ENCODE measurements at places on chromosomes 1 and 21.

DNA sequence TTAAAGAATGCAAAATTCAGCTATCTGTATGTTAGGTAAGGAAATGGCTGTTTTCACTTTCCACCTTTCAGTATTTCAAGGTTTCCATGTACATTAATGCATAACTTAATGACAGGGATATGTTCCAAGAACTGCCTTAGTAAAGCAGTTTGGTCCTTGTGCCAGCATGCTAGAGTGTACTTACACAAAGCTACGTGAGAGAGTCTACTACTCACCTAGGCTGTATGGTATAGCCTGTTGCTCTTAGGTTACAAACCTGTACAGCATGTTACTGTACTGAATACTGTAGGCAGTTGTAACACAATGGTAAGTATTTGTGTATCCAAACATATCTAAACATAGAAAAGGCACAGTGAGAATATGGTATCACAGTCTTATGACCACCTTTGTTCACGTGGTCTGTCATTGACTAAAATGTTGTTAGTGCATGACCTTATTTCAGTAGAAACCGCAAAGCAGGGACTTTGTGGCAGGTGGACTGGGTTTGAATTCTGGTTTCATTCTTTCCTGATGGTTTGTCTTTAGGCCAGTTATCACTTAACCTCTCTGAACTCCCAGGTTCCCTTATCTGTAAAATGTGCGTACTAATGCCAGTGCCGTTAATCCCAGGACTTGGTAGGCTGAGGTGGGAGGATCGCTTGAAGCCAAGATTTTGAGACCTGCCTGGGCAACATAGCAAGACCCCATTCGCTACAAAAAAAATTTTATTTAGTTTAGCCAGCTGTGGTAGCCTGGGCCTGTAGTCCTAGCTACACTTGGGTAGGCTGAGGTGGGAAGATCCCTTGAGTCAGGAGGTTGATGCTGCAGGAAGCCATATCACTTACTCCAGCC, 4.9 kb downstream of the SMYD2 start:
- DNase-seq: no peak

- no peak for DNase-seq
Measured at GRCh38 chr1:29200906-29201594, 19.4 kb upstream of the SRSF4 start.

DNA sequence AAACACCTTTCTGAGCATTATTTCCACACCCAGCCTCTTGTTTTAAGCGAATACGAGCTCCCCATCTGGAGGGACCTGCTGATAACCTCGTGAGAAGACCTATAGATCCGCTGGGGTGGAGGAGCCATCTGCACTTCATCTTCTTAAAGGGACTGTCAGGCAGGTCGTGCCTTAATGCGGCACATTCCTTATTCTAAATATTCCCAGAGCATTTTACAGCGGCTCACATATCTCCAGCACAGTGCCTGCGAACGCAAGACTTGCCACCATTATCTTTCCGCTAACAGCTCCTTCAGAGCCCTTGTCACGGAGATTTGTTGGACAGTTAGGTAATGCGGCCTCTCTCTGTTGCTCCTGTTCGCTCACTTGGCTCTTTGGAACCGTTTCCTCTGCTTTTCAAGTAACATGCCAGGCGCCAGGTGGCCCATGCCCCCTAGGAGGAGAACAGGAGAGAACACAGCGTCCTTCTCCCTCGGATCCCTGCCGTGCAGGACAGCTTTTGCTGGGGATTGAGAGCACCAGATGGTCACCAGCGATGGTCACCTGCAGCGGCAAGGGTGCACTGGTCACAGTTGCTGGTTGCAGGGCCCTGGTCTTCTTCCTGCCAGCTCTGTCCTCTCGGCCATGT, 162.4 kb downstream of the PGBD5 start:
- no peak for DNase-seq

DNA sequence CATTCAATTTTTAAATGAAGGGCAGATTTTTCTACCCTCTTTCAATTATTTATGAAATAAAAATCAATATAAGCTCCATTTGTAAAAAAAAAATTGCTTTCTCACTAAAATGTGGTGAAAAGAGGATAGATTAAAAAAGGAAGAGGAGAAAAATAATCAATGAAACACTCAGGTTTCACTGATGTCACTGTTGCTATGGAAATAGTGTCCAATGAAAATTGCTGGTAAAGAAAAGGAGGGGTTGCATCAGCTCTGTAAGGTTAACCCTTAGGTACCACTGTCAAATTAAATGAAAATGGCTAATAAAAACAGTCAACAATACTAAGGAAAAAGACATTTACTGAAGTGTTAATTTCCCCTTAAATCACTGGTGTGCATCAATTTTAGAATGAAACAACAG, 91.6 kb upstream of the TTC39A start:
- peak; percentile 39 for DNase-seq

- DNase-seq: no peak
Measured at GRCh38 chr1:232038706-232039677, 412.4 kb downstream of the DISC1 start.

DNA sequence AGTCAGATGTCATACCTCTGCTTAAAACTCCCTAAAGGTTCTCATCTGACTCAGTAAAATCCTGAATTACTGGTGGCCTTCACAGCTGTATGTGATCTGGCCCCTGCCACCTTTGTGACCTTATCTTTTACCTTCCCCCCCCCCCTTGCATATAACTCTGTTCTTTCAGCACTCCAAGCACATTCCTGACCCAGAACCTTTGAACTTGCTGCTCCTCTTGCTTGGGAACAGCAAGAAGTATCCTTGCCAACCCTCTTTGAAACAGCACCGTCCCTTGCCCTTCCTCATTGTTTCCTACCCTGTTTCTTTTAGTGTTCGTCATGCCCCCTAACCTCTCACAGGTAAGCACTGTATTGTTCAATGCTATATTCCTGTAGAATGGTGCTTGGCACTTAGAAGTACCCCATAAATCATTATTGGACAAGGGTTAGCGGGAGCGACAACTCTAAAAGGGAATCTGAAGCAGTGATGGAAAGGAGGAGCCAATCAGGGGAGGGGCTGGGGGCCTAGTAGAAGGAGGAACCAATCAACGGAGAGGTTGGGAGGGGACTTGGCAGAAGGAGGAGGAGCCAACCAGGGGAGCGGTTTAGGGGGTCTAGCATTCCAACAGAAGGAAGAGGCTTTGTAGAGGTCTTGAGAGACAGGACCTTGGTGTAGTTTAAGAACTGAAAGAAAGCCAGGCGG, 13.9 kb downstream of the CACHD1 start:
- DNase-seq: no peak

DNA sequence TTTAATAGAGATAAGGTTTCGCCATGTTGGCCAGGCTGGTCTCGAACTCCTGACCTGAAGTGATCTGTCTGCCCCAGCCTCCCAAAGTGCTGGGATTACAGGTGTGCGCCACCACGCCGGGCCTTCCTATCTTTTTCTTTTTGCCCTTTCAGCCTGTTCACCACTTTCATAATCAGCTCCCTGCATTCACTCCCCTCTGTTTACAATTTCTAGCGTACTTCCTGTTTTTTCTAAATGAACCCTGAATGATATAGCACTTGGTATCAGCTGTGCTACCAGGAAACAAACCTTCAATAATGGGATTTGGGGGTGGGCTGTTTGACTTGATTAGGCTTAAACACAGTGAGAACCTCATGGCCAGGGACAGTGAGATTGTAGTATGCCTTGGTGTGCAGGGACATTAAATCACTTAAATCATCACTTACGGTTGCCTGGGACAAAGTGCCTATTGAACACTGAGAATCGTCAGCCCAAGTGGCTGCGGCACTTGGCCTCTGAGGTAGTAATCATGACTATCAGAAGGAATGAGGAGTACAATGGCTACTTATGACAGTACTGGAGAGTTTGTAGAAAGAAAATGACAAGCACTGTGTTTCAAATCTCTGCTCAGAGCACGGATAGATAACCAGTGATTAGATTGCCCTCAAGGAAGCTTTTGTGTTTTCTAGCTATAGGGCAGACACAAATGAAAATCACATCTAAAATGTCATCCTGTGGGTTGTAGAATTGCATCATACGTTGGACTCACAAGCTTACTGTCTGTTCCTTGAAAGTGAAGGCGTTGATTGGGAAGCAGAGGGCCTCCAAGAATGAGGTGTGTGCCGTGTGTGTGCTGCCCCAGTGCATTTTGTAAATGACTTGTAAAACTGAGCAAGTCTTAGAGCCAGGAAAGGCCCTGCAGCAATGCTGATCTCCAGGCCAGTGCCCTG, 661.8 kb downstream of the MATN1 start:
- no peak for DNase-seq

DNA sequence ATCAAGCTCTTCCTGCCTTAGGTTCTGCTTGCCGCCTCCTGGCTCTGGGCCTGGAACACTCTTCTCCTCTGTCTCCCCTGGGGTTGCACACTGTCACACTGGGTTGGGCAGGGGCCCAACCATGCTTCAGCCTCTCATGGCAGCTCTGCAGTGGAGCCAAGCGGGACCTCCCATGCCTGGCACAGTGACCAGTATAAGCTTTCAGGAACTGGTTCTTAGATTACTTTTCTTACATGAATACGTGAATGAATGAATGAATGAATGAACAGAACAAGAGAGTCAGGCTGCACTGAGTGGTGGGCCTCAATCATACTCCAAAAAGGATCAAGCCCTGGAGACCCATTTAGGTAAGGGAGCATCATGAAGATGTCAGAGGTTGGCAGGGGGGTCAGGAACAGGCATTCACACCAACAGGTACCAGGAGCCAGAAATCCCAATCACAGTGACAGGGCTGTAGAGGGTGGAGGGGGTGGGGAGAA, 30.8 kb upstream of the TMEM125 start:
- DNase-seq: no peak

- DNase-seq: peak; percentile 42
Measured at GRCh38 chr1:63651161-63651701, 58.0 kb downstream of the PGM1 start.

DNA sequence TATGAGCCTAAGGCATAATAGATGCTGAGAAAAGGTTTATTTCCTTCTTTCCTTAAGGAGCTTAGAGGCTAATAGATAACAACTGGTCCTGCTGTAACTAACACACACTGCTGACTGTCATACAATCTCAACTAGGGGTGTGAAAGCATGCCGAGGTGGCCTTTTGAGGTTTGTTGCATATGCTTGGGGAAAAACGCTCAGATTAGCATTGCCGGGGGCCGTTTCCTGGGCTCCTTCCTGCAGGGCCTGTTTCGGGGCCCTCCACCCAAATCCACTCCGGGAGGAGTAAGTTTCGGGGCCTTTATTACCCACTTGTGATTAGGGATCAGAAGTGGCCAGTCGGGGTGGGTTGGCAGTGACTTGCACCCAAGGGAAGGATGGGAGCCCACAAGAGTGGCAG, 27.2 kb upstream of the RCSD1 start:
- DNase-seq: no peak

DNA sequence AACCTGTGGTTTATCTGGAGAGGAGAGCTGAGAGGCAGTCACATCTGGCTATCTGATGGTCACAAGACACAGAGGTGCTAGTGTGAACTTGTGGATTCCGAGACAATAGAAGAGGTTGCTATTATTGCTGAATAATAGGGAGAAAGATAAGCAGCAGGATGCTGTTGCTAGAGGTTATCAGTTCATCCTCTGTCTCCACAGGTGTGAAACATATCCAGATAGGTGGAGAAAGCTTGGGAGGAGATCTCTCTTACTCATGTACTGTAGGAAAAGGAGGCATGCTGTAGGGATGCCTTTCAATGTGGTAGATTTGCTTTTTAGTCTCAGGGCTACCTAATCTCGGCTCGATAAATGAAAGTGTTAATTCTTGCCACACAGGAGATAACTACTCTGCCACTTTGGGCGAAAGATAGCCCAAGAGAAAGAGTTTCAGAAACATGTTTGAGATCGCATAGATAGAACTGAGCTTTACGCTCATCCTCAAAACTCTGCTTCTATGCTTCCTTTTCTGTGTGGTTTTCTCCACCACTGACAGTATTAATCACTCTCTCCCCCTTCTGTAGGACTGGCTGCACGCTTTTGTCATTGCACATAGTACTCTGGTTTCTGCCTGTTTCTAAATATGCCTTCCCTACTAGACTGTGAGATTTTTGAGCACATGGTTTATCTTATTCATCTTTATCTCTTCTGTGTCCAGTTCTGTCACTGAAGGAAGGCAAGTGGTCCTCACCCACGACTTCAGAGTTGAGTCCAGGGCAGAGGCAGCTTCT, 36.7 kb upstream of the PLXNA2 start:
- DNase-seq: no peak

- no peak for DNase-seq
Measured at GRCh38 chr1:220920967-220921366, 41.7 kb downstream of the HLX start.

DNA sequence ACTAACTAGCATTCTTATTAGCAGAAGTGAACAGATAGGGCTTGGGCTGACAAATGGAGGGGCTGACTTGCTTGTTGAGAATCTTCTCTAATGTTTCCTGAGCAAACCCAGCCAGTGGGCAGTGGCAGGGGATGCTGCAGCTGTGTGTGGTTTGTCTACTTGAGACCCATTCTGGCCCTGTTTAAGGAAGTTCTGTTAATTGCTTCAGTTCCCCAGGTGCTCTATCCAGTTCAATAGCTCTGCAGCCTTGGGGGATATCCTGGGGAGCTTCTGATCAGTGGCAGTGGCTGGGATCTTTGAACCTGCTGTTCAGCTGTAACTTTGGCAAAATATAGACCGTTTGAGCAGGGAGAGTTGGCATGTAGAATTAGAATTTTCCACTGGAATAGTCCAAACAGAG, 137.4 kb downstream of the ZNF326 start:
- DNase-seq: no peak

- DNase-seq: no peak
Measured at GRCh38 chr1:184698016-184698415, 56.6 kb downstream of the EDEM3 start.

DNA sequence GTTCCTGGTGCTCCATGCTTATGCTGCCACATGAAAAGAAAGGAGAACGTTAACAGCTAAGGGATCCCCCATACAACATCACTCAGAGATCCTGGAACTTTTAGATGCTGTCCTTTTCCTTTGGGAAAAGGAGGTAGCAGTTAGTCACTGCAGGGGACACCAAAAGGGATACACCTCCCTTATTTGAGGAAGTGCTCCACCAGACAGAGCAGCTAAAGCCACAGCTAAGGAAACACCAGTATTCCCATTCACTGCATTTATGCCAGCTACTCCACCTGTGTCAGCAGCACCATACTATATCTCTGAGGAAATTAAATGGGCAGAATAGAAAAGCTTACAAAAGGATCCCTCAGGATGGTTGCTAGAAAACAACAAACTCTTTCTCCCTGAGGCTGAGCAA, 26.0 kb upstream of the SLC6A9 start:
- no peak for DNase-seq

DNA sequence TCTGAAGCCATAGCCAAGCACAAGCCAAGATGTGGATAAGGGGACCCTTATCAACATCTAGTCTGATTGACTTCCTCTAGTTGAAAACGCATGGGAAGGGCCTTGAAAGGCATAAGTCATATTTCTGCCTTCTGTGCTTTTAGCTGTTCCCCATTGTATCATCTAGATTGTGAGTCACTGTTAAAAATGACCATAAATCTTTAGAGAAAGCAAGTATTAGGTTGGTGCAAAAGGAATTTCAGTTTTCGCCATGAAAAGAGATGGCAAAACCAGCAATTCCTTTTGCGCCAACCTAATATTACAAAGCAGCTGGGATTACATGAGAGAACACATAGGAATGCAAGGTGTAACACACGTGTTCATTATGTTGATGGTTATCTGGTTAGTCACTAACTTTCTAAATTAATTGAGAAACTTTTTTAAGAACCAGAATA, 63.6 kb downstream of the CLIC6 start:
- no peak for DNase-seq

Data from CD4-positive, alpha-beta T cell treated with Interleukin-10 for 1 hour (primary cell).